Stimulated activated CD4-positive, alpha-beta T cell treated with anti-CD3 and anti-CD28 coated beads, Interleukin-15, amount 100 ng/mL, for 48 hours (primary cell): ENCODE measurements at places on chromosomes 1 and 21.

GRCh38 chr1:192660613-192661012 is 24.7 kb downstream of the RGS13 start:
- peak; percentile 10 for DNase-seq

DNA sequence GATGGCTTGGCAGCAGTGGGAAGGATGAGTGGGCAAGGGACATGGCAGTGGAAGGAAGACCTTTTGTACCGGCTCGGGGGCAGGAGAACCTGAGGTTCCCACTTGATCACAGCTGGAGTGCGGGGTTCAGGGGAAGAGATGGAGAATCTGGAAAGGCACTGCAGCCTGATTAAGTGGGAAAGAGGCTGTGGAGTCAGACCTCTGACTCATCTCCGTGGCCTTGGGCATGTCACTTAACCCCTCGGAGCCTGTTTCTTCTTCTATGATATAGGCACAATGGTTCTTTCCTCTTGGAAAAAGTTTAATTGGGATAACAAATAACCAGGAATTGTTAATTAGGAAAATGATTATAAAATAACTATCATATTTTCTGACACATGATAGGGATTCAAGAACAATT is 13.1 kb upstream of the TMEM61 start:
- no peak for DNase-seq

DNA sequence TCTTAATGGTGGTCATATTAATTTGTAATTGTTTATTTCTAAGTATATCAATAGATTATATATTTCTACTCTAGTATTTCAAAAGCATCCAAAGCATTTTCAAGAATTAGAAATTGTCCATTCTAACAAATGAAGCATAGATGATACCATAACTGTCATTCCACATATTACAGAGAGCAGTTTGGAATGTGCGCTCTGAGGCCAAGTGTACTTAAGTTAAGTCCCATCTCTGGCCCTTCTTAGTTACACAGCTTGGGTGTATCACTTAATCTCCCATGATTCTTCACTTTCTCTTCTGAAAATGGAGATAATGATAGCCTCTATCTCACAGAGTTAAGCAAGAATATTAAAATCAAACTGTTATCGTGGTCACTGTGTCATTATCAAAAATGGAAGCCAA is 281.1 kb downstream of the MRPL39 start:
- DNase-seq = no peak

DNA sequence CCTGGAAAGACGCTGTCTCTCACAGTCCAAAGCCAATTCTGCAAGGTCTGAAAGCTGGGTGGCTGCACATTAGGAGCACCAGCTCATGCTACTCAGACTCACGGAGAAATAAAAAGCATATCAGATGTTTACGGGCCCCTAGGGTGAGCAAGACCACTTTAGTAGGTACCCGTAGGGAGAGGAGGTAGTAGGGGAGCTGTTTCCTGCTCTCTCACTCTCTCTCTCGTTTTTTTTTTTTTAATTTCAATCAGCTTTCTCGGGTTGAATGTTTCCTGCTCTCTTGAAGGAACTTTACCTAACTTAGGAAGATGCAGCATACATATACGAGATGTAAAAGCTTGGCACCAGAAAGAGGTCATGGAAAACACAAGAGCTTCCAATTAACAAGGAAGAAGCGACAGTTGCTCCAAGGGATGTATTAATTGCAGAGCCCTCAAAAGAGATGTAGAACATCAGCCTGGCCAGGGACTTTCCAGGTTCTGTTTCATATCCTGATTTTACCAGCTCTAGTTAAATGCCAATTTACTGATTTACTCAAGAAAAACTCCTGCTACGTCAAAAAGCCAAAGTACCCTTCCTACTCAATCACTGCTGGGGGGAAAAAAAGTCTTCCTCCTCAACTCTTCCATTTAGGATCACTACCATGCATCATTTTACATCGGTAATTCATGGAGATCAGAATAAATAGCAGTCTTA is 3.1 kb downstream of the LORICRIN start:
- DNase-seq = no peak

GRCh38 chr1:231951374-231951773 is 324.8 kb downstream of the DISC1 start:
- DNase-seq = no peak

DNA sequence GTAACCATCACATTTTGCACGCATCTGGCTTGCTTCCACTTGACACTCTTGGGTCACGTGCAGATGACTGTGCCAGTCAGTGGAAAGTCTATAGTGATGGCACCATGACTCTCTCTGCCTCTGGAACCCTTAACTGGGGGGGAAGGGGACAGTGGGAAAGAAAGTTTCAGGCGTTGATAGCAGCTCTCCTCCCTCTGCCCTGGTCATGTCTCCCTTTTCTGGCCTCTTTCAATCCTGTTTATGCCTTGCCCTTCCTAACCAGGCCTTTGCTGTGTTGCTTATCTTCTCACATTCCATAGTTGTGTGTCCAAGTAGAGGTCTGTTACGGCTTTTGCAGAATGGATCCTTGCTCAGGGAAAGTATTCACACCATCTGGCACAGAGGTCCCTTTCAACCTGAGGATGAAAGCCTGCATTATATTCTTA is 93.5 kb downstream of the NRDC start:
- no peak for DNase-seq
